ENCODE measurements at places on chromosomes 7 and 10. TPM values are rescaled to one million over a fixed set of nuclear protein-coding genes. Genes with fewer than 3 reads are reported as not detected.

Gene DENND2A
- 34.4 TPM for total RNA-seq

DNA sequence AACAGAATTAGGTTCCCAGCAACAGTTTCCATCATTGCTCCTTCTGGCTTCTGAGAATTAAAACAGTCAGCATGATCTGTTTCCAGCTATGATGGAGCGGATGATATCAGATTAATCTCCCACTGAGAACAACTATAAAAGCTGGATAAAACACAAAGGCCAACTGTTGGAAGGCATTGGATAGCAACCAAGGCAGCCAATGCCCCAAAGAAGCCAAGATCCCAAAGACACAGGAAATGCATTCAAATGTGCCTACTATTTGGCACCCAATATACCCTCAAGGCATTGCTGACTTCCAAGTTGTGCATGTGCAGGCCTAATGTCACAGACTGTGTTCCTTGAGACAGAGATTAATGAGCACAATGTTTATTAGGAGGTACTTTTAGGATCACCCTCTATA, 259.3 kb downstream of the ARHGAP12 start:
- no peak for DNase-seq

DNA sequence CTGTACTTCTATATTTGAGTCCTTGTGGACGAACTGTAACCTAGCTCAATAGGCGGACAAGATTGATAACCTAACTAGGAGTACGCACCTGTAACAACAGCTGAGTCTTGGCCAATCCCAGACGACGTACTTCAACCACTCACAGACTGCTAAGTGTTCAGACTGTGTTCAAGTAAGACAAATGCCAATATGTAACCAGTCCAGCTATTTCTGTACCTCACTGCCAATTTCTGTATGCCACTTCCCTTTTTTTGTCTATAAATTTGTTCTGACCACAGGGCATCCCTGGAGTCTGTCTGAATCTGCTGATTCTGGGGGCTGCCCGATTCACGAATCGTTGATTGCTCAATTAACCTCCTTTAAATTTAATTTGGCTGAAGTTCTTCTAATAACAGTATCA, 32.2 kb downstream of the HACD1 start:
- DNase-seq: no peak

Gene MYOZ1
- 11.5 TPM for total RNA-seq

DNA sequence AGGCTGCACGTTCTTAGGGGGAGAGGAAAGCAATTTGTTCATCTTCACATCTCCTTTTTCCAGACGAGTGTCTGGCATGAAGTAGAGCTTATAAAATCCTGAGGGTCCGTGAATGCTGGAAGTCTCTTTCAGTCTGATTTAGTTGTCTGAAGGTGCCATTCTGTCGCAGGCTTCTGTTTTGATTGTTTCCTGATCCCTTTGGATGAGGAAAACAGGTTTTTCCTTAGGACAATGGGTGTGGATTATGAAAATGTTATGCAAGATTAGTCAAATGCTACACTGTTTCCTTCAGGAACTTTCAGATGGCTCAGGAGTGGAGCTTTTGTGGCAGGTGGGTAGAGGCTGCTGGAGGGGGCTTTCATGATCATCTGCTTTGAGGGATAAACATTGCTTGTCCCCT, at the start of gene ITPRID1:
TSS of gene ITPRID1 (plus strand) at position 301 of the 400 bp plus-strand sequence. CDS start 38,935 bp downstream, outside the sequence.
- no peak for DNase-seq

Data from urinary bladder (tissue), 4 donors.